ENCODE measurements at places on chromosomes 5 and 9.

GRCh38 chr5:7664208-7664607 is 186.7 kb downstream of the CFAP90 start:
- DNase-seq = no peak

- peak; percentile 79 for DNase-seq
Observed at GRCh38 chr5:95822542-95823181, at the start of gene GLRX. GLRX (minus strand) TSS chr5:95822726; CDS start chr5:95822662, 64 bp downstream.

GRCh38 chr9:99357575-99357974 is 135.5 kb downstream of the SEC61B start:
- no peak for DNase-seq

DNA sequence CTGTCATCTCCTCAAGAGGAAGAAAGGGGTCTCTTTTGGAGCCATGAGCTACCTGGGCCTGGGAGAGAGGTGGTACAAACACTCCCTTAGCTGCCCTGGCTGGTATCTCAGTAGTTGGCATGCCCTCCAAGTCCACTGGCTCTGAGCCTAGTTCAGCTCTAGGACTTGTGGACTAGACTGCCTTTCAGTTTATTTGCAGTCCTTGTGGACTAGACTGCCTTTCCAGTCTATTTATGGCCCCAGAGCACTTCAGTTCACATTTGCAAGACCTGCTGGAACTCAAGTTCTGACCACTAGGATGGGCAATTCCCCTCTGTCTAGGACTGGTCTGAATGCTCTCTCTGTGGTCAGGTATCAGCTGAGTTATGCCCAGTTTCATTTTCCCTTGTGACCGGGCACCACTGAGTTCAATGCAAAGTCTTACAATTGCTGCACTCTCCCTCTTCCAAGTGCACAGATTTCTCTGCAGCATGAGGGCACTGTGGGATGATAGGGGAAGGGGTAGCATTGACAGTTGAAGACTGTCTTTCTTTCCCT is 1019.0 kb downstream of the TAF11L14 start:
- DNase-seq = no peak

- no peak for DNase-seq
Observed at GRCh38 chr5:74373076-74373475, 267.5 kb downstream of the ENC1 start.

- peak; percentile 74 for DNase-seq
Observed at GRCh38 chr5:74579215-74579614, 61.3 kb downstream of the ENC1 start.

GRCh38 chr5:75837258-75837841 is 120.1 kb upstream of the POC5 start:
- DNase-seq = no peak

DNA sequence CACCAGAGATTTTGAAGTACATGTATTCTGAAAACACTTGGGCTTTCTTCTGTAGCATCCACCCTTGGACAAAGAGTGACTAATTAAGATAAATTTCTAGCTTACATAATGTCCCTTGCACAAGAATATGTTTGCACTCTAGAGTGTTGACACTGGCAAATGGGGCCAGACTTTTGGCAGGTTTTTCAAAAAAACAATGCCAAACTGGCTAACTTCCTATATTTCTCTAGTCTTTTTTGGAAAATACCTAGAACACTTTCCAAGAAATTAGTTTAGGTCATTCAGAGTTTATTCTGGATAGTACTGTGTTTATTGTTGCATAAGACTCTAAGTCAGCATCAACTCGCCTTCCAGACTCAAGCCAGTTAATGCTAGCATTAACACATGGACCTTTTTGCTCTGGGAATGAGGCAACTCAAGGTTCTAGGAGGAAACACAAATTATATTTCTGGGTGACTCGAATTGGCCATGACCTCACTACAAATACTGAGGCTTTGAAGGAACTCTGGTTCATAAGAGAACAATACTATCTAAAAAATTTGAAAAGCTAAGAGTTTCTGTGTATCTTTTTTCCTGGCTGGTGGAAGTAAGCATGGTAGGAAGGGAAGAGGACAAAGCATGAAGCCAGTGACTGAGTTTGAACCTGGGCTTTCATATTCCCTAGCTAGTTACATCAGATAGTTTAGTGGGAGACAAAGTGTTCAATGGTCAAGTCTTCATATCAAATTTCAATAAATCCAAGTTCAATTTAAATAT is 101.6 kb downstream of the NREP start:
- no peak for DNase-seq

GRCh38 chr5:42982107-42982622 is 58.0 kb downstream of the ANXA2R start:
- DNase-seq = no peak

DNA sequence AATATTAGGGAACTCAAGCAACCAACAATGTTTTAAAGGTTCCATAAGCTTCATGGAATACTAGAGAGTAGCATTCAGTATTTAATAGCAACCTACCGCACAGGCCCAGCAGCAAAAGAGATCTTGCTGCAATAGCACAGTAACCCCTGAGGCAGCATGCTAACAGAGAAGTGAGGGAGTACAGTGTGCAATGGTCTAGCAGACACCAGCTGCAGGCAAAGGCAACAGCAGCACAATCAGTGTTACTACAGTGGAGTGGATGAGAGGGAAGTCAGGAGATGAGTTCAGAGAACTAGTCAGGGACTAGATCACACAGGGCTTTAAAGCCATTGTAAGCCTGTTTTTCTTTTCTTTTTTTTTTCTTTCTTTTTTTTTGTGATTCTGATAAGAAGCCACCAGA is 2.8 kb downstream of the TICAM2 start:
- peak; percentile 37 for DNase-seq

DNA sequence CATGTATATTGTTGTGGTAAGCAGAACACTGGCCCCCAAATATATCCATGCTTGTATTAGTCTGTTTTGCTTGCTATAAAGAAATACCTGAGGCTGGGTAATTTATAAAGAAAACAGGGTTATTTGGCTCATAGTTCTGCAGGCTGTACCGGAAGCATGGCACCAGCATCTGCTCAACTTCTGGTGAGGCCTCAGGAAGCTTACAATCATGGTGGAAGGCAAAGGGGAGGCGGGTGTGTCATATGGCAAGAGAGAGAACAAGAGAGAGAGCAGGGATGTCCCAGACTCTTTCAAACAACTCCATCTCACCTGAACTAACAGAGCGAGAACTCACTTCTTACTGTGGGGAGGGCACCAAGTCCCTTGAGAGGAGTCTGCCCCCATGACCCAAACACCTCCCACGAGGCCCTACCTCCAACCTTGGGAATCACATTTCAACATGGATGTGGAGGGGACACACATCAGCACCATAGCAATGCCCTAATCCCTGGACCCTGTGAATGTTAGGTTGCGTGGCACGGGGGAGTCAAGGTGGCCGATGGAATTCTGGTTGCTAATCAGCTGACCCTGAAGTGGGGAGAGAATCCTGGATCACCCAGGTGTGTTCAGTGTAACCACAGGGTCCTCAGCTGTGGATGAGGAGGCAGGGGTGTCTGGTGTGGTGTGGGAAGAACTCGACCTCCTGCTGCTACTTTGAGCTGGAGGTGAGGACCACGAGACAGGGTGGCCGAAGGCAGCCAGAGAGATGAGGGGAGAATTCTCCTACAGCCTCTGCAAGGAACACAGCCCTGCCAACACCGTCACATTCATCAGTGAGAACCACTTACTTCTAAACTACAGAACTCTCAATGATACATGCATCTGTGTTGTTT is 172.8 kb downstream of the AUH start:
- no peak for DNase-seq

GRCh38 chr9:97617939-97618416 is 15.2 kb downstream of the TSTD2 start:
- no peak for DNase-seq

DNA sequence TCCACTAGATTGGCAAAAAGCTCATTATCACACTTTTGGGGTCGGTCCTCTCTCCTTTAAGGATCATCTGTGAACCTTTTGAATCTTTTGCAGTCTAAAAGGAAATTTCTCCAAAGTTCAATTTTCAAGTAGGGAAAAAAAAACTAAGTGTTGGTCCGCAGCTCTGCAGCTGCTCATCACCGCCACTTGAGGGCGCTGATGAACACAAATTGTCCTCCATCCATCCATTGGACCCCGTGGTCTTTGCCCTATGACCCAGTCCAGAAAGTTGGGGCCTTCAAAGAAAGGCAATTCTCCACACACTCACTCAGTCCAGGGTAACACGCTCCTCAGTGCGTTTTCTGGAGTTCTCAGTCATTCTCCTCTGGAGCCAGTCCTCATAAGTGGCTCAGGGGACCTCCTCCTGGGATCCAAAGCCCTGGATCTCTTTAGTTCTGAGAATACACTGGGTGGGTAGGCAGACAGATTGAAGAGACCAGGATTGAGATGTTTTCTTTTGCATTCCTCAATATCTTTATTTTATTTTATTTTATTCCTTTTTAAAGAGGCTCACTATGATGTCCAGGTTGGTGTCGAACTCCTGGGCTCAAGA is 63.6 kb upstream of the SLC28A3 start:
- DNase-seq = peak; percentile 23

GRCh38 chr9:132287256-132287760 is 67.5 kb downstream of the SETX start:
- no peak for DNase-seq

All from Kasumi-1 (cell line).